ENCODE measurements at places on chromosomes 16 and 17. TPM values are rescaled to one million over a fixed set of nuclear protein-coding genes. Genes with fewer than 3 reads are reported as not detected.

Gene CSH1
- not detected for polyA plus RNA-seq

DNA sequence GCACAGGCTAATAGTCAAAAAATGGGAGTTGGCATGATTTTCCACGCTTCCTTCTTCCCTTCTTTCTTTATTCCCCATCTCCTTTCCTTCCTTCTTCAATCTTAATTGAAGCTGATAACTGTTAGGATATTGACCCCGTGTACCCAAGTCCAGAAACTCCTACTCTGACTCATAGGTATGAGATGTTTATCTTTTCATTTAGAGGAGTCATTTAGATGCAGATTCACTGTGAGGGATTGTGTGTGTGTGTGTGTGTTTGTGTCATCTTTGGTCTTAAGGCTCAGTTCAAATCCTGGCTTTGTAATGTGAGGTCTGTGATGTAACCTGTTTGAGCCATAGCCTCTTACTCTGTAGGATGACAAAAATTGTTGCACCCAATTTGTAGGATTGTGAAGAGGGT, 332.0 kb upstream of the MAF start:
- no peak for DNase-seq

GRCh38 chr16:81435103-81435502, 9.5 kb upstream of the CMIP start:
- DNase-seq = no peak

- DNase-seq = peak; percentile 81
Observed at GRCh38 chr17:7856011-7856810, 1.1 kb downstream of the NAA38 start.

DNA sequence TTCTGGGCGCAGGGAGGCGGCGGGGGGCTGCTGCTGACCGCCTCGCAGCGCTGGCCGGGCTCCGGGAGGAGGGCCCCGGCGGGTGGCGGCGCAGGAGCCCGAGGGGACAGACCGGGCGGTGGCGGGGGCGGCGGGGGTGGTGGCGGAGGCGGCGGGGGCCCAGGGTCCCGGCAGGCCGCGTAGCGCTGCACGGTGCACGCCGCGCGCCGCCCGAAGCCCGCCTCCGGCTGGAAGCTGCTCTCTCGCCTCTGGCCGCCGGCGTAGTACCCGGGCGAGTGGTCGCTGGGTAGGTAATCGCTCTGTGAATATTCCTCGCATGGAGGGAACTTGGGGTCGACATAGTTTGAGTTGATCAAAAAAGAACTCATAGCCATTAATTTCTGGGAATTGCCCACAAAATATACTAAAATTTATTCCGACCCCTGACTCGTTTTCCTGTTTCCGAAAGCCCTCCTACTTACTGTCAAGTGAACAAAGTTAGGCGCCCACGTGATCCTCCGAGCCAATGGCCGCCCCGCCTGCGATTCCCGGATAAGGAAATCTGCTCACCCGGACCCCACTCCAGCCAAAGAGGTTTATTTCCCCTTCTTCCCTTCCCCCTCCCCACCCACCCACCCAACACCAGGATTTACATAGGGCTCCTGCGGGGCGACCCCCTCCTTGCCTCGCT, at the start of gene HOXB4:
Gene HOXB4, minus strand, starts transcription at position 405 of the 670 bp plus-strand sequence. Its CDS starts 31 bp downstream, at position 374.
- peak; percentile 90 for DNase-seq

- no peak for DNase-seq
Observed at GRCh38 chr16:79168321-79168720, 432.2 kb downstream of the MAF start.

DNA sequence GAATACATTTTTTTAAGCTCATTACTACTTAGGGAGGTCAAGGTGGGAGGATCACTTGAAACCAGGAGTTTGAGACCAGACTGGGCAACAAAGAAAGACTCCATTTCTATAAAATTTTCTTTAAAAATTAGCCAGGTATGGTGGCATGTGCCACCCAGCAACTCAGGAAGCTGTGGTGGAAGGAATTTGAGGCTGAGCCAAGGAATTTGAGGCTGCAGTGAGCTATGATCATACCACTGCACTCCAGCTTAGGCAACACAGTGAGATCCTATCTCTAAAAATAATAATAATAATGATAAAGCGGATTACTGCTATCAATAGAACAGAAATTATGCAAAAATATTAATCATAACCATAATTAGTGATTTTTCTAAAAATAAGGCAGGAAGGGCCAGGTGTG, 170.3 kb downstream of the COPRS start:
- DNase-seq = no peak

- no peak for DNase-seq
Observed at GRCh38 chr17:67773246-67773645, 52.1 kb upstream of the BPTF start.
